IMR-90 (cell line): ENCODE measurements at places on chromosomes 1 and 21.

DNA sequence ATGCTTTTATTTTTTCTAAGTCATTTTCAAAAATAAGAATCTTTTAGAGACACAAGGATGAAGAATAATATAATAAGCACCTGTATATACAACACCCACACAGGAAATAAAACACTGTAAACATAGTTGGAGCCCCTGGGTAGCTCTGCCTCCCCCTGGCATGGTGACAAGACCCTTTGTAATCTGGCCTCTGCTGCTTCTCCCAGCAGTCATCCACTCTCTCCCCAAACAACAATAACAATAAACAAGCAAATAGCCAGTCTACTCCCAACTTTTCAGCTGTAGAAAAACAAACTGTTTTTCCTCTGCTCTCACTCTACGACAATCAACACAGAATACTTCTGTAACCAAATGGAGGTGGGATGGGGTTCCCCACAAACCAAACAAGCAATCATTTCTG lies 110.1 kb downstream of the CSMD2 start:
- no peak for DNase-seq

DNA sequence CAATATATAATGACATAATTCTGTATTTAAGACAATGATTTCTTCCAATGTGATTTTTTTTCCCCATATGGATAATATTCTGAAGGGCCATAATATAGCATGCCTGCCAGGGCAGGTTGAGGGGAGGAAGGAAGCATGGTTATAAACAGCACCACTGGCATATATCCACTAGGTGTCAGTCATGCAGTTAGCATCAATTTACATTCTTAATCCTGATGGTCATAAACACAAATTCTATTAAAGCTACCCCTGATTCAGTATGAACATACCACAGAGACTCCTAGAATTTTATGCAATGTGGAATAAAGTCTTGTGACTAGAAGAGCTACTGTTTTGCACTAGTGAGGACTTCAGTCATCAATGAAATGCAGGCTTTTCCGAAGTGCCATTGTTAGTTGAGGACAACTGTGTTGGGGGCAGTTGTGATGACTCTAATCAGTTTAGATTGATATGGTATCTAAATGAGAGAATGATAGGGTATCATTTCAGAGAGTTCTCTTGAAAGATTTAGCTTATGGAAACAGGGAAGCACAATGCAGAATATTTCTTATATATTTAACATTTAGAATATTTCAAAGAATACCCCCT lies 342.7 kb upstream of the NR5A2 start:
- peak; percentile 82 for DNase-seq

DNA sequence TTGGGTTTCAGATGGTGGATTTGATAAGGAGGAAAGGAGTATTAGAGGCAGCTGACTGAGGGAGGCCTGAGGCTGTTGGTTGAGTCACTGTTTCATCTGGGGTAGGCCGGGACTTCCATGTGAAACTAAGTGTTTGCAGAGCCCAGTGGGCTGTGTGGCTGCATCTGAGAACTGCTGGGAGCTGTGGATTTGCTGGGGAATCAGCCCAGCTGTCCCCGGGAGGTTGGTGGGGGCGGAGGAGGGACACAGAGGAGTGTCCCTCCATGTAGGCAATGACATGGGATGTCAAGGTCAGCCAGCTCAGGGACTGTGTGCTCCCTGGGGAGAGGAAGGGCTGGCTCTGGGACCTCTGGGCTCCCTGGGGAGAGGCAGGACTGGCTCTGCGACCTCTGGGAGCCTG lies 36.4 kb downstream of the SLC2A7 start:
- no peak for DNase-seq

DNA sequence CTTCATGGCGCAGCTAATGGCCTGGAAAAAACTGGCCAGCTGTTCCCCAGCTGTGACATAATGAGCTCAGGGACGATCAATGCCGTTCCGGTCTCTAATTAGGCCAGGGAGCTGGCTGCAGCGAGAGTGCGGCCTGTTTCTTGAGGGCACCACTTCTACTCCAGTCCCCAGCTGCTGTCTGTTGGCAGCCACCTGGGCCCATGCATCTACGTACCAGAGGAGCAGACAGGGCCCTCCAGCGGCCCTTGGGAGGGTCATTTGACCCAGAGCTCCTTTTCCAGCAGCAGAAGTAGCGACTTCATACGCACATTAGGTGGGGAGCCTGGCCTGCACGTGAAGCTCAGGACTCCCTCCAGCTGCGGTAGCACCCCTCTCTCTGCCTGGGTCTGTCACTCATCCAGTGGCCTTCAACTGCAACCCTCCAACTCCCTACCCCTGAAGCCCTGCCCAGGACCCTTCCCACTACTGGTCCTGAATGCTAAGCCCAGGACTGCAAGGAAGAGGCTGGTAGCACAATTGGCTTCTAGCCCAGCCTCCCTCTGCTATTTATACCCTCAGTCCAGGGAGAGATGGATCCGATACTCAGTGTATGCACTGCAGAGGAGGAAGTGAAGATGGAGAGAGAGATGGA lies 9.1 kb upstream of the GPR61 start:
- DNase-seq, result no peak

- no peak for DNase-seq
Observed at GRCh38 chr1:51669816-51670215, 52.9 kb downstream of the OSBPL9 start.

- DNase-seq, result no peak
Observed at GRCh38 chr1:225737161-225737560, 40.5 kb upstream of the SRP9 start.

- DNase-seq, result no peak
Observed at GRCh38 chr1:224866940-224867339, 62.5 kb upstream of the DNAH14 start.

DNA sequence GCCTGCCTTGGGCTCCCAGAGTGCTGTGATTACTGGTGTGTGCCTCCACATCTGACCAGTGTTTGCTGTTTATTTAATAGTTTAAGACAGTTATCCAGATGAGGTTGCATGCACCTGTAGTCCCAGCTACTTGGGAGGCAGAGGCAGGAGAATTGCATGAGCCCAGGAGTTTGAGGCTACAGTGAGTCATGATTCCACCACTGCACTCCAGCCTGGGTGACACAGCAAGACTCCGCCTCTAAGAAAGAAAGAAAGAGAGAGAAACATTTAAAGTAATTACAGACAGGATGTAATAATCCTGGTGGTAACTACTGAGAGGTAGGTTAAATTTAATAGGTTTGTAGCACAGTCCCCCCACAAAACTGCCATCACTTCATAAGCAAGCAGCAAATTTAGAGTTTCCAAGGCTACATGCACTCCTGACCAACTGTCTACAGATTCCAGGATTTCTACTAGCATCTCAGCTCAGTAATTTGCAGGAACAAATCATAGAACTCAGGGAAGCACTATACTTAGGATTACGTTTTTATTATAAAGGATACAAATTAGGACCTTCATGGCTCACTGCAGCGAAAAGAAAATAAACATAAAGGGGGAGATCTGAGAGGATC lies 89.6 kb downstream of the PKN2 start:
- DNase-seq, result peak; percentile 72

DNA sequence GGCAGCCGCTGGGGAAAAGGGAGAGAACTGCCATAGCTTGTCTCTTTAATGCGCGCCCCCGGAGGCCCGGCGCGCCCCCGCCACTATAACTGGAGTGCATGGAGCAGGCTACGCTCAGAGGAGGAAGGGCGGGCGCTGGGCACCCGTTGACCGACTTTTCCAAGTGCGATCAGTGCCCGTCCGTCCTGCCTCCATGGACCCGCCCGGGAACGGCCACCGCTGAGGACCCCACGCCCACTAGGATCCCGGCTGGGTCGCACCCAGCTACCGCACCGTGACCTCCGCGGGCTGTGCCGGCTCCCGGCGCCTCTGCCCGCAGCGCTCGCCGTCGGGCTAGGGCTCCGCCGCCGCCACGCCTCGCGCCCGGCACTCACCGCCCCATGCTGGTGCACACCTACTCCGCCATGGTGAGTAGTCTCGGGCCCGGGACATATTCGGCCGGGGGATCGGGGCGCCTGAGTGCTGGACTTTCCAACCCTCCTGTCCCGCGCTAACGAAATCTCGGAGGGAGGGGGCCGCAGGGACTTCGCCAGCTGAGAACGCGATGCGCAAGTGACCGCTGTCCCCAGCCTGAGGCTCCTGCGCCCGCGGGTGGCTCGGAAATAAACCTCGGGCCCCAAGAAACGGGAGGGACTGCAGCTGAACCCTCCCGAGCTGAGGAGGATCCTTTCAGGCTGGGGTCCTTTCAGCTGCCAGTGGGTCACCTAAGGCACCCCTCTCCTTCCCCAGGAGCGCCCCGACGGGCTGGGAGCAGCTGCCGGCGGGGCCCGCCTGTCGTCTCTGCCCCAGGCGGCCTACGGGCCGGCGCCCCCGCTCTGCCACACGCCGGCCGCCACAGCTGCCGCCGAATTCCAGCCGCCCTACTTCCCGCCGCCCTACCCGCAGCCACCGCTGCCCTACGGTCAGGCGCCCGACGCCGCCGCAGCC lies at the start of gene TFAP2E:
Gene TFAP2E, plus strand, starts transcription at position 117 of the 927 bp plus-strand sequence. Its CDS starts 264 bp downstream, at position 381.
- DNase-seq, result no peak

GRCh38 chr1:212287261-212287895 lies 2.2 kb downstream of the PPP2R5A start:
- DNase-seq, result no peak

DNA sequence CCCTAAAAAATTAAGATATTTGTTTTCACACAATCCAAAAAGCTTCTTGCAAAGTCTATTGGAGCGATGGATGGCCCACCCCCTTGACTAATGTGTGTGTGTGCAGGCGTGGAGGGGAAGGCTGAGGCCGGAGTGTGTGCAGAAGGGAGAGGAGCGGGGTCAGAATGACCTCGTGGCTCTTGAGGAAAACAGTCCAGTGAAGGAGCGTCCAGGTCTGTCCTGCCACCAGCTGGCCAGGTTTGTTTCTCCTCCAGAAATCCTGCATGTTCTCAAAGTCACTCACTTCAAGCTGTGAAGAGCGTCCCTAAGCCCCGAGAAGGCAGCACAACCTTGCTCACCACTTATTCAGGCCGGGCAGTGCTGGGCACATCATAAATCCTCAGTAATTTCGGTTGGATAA lies 69.5 kb upstream of the SSX2IP start:
- no peak for DNase-seq

GRCh38 chr1:205943245-205943644 lies at the start of gene SLC26A9:
SLC26A9 (minus strand) TSS chr1:205943456; CDS start chr1:205935820, 7,636 bp downstream.
- DNase-seq, result no peak

- no peak for DNase-seq
Observed at GRCh38 chr1:230693221-230693620, 20.7 kb downstream of the AGT start.

GRCh38 chr1:11129649-11130390 lies 30.2 kb upstream of the EXOSC10 start:
- no peak for DNase-seq

- DNase-seq, result peak; percentile 41
Observed at GRCh38 chr1:117609471-117609911, 3.6 kb downstream of the TENT5C start.

GRCh38 chr1:184745929-184746638 lies 8.6 kb downstream of the EDEM3 start:
- no peak for DNase-seq

DNA sequence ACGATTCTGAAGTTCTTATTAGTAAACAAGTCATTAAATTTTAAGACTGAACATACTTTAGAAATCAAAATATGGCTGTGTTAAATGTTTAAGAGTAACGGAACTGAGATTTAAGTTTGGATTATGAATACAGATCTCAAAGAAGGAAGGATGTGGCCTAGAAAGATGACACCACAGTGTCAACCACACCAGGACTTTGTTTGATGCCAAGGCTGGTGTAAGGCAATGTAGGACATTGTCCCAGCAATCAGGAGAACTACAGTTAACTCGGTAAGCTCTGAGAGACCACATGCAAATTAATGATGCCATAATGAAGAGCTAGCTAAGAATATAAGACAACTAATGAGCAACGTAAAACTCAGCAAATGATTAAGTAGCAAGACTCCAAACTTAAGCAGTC lies 932.9 kb downstream of the ADGRL2 start:
- DNase-seq, result no peak

DNA sequence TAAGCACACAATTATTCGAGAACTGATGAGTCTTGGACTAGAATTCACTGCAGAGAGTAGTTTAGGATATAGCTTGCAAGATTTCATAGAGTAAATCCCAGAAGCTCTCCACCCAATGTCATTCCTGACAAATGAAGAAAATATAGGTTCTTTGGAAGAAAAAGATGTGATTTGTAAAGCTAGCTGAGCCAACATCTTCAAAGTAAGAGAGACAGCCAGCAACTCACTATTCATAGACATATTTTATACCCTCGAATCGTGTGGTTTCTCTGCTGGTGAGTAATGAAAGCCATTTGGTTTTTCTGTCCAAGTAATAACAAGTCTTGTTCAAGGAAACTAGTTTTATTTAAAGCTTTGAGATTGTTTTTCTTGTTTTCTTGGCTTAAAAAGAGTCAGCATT lies 165.7 kb upstream of the SYT6 start:
- DNase-seq, result peak; percentile 69

GRCh38 chr1:160638926-160639325 lies 7.9 kb downstream of the SLAMF1 start:
- no peak for DNase-seq

DNA sequence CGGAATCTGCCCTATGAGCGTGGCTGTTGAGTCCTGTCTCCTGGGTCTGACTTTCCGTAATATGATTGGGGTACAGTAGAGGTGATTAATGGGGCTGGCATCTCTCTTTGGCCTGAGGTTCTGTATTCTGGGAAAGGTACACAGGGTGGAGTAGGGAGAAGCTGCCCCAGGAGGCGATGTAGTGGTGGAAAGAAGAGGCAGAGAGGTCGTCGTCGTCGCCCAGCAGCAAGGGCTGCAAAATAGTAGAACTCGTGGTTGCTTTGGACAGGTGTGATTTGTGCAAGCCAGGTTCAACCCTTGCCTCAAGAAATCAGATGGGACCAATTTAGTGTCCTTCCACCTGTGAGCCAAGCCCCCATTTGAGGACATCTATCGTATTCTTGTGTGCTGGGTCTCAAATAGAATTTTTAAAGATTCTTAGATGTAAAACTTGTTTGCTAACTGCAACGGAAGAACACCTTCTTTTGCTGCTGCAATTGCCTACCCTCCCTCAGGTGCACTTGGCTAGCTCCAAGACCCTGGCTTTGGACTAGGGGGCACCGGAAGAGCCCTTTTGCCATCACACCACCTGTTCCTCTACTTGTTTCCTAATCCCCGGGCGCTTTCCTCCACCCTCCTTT lies 1.3 kb upstream of the HMGN2 start:
- no peak for DNase-seq
